Fibroblast of the aortic adventitia (primary cell): ENCODE measurements at places on chromosomes 3 and 15. TPM values are rescaled to one million over a fixed set of nuclear protein-coding genes. Genes with fewer than 3 reads are reported as not detected.
A peak's percentile ranks its signal among the peaks of the same experiment; 100 is the strongest.

DNA sequence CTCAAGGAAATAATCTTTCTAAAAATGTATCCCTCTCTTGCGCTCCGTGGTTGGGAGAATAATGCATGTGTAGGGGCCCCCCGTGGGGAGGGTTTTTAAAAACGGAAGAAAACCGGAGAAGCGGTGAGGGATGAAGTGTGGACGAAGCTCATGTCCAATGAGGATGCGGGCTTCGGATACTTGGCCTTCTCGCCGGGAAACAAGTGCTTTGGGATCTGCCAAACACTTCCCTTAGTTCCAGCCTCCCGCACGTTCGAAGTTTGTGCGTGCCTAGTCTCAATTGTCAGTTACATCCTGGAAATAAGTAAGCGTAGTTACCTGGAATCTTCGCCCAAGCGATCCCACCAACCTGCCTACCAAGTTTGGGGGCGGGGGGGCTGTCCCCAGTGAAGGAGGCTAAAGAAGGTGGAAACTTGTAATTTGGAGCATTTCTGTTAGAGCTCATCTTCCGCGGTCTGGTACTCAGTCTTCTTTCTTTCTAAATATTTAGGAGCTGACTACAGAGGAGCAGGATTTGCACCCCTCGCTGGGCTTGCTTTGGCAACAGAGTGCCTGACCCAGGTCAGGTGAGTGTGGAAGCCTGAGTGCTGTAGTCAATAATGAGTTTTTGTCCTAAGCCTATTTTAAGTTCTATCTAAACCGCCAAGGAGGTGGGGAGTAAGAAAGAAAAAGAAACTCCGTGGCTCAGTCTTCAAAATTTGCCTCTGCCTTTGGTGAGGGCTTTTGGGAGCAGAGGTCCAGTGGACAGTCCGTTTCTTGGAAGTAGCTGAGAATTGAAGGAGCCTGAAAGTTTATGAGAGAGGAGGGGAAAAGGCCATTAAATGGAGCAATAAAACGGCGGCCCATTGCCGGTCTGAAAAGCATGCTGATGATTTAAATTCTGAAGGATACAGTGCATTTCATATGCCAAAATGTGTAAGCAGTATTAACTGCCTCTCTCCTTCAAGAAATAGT is 1.1 kb downstream of the ITPR1 start:
- DNase-seq = peak; percentile 23

ATRIP gene
- 4.0 and 14.5 TPM in 2 replicates for total RNA-seq

IQCF5 gene
- total RNA-seq = not detected in 2 replicates

DNA sequence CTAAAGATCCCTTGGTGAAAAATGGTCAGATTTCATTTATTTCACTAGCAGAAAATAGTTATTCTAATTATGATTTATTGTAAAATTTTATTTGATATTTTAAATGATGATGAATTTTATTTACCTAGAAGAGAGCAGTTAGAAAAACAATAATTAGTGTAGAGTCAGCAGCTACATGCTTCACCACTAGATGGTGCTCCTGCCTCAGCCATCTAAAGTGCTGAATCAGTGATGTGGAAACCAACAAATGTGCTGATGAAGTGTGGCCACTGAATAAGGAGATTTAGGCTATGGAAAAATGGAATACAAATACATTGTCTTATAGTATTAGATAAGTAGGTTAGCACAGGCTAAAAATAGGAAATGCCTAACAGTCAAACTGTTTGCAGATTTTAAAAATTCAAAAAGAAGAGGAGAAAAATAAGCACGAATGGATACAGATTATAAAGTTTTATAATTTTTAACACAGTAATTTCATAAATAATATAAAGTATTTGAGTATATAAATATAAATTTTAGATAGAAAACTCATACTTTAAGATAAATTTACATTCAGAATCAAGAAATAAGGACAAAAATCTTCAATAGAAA is 109.8 kb downstream of the PPP2R3A start:
- DNase-seq = peak; percentile 90

DNA sequence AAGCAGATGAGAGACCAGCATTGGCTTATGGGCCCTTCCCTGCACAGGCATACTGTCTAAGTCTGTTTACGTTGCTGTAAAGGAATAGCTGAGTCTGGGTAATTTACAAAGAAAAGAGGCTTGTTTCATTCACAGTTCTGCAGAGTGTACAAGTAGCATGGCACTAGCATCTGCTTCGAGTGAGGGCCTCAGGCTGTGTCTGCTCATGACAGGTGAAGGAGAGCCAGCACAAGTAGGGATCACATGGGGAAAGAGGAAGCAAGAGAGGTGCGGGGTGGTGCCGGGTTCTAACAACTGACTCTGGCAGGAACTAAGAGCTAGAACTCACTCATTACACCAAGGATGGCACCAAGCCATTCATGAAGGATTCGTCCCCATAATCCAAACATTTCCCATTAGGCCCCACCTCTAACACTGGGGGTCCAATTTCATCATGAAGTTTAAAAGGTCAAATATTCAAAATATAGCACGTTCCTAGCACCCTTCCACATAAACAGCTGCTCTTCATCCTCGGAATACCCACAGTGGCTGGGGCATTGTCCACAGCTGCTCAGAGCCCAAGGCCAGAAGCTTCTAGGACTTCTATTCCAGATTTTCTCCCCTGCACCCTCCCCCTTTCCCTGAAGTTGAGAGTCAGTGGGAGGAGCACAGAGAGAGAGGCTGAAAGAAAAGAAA is 5.6 kb downstream of the RTP3 start:
- peak; percentile 25 for DNase-seq

DNA sequence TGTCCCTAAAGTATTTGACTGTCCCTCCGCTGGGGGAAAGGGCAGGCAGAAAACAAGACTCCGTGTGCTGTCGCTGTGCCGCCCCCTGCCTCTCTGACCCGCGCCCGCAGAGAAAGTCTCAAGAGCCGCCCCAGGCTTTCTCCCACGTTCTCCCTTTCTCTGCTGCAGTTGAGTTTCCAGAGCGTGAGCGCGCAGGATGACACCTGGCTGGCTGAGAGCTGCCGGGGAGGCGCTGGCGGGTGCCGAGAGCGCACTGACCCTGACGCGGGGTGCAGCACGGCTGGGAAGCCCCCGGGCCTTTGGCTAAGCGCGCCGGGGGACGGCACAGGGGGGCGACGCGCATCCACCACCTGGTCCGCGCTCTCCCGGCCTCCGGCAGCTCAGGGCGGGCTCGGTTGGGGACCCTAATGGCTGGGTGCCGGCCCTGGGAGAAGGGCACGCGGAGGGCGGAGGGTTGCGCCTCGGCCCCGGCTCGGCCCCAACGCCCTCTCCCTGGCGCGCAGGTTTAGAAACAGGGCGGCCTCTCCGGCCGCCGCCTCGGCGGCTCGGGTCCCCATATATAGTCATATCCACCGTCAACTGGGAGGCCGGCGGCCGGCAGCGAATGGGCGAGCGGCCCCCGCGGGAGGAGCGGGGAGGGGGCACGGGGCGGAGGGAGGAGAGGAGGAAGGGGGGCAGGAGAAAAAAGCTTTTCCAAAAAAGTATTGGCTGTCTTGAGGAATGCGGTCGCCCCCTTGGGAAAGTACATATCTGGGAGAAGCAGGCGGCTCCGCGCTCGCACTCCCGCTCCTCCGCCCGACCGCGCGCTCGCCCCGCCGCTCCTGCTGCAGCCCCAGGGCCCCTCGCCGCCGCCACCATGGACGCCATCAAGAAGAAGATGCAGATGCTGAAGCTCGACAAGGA is at the start of gene TPM1:
TPM1 (plus strand) TSS at position 774 of the 903 bp plus-strand sequence; CDS start at position 857, 83 bp downstream.
- peak; percentile 91 for DNase-seq

SI gene
- total RNA-seq = not detected in 2 replicates

- DNase-seq = no peak
Measured at GRCh38 chr3:97860364-97860763, 38.6 kb downstream of the CRYBG3 start.

GOLGA6L10 gene
- 0.45 and 0.49 TPM in 2 replicates for total RNA-seq

TTLL13 gene
- 0.09 TPM in 1 of 2 replicates, not detected in the other for total RNA-seq

DNA sequence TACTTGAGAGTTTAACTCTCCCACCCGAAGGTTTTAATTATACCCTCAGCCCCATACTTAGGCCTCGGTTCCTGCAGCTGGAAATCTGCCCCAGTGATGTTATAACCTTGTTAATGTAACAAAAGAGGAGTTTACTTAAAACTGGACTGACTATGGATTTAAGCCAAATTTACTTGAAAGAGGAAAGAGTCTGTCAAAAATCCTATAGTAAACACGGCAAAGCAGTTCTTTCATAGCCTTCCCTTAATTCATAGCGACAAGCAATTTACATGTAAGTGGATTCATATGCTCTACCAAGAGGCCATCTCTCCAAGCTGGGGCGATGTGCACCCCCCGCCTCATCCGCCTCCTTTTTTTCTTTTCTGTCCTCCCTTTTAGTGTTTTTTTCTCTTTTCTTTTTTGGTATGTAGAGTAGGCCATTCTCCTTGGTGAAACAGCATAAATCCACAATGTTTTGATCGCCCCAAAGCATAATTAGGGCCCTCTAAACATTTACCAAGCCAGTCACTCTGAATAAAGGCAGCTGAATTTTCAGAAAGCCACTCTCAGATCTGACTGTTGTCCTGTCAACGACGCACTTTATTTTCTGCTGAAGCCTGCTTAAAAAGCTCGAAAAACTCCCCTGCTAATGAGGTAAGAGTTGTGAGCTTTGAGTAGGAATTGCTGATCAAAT is 373.1 kb upstream of the WNT5A start:
- no peak for DNase-seq

GRCh38 chr15:98866511-98866910 is 141.1 kb downstream of the PGPEP1L start:
- DNase-seq = peak; percentile 79

MEF2A gene
- 95.1 and 118 TPM in 2 replicates for total RNA-seq

GRCh38 chr15:48283396-48284145 is 47.7 kb upstream of the DUT start:
- DNase-seq = peak; percentile 70

DNA sequence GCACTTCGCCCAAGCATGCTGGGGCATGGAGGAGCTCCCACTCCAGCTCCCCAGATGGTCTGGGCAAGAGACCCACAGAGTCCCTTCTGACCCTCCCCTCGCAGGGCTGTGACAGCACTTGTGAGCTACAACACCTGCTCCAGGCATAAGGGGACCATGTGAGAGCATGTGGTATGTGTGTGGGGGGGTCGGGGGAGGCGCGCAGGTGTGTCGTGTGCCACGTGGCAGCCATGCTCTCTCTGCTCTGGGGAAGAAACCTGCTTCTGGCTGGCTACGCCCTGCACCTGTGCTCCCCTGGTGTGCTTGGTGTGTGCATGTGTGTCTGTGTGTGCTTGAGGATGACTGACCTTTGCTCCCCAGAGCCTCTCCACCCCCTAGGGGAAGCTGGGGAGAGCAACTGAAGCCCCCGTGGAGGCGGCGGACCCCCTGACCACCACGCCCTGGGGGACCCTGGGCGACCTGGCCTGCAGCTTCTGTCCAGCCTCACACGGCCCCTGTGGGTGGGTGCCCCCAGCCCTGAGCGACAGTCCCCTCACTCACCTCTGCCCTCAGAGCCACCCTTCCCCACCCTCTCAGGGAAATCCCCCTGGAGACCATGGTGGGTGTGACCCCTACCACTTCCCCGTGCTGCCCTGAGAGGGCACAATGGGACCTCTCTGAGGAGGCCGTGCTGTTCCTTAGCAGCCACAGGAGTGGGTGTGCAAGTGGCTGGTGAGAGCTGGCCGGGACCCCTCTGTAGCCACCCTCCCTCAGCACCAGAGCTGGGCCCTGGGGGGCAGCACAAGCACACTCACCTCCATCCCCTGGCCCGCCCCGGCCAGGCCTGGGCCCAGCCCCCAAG is 16.6 kb upstream of the SEC13 start:
- DNase-seq = no peak

DNA sequence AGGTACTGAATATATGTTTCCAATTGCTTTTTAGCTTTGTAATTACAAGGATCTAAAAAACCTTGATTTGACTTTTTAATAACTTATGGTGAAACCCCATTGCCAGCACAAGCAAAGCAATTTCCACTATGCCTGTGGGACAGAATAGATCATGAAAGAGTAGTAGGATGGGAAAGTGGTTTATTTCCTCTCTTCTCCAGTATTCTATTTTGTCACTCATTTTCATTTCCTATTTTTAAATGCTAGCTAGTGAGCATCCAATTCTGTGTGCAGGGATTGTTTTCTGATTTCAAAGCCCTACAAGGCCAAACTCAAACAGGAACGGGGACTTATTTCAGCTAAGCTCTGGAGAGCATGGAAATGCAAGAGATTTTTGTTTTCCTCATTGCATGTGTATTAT is 132.0 kb upstream of the TGFBR2 start:
- no peak for DNase-seq

GOLGA8O gene
- total RNA-seq = 0.09 and 0.33 TPM in 2 replicates

ZDHHC19 gene
- not detected in 2 replicates for total RNA-seq

SYNPR gene
- total RNA-seq = not detected in 2 replicates

DNA sequence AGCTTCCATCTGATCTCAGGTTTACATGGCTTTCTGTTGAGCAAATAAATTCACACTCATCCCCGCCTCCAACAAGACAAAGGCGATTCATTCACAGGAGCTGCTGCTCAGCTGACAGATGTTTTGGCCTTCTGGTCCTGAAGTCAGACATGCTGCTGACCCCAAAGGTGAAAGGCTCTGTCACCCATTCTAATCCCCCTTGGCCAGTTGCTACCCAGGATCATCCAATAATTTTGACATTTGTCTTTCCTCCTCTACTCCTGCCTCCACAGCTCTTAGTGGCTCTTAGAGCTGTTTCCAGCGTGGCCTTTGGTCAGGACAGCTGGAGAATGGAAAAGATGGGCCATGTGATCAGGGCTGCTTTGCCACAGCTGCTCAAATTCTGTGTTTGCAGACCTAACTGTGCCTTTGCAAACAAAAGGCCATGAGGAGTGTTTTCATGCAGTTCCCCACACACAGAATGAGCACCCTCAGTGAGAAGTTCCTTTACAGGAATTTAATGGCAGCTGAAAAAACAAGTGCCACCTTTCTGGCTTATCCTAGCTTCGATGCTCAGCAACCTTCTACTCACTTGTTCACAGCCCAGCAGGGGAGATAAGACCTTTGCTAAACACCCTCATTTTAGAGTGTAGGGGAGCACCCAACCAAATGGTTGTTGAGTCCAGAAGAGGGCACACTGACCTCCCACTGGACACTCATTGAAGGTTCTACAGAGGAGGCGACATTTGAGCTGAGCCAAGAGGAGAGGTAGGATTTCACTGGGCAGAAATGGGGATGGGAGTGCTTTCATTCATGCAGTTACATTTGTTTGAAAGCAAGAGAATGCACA is 39.0 kb downstream of the CYP19A1 start:
- DNase-seq = no peak

PRSS50 gene
- total RNA-seq = not detected in 2 replicates

DNA sequence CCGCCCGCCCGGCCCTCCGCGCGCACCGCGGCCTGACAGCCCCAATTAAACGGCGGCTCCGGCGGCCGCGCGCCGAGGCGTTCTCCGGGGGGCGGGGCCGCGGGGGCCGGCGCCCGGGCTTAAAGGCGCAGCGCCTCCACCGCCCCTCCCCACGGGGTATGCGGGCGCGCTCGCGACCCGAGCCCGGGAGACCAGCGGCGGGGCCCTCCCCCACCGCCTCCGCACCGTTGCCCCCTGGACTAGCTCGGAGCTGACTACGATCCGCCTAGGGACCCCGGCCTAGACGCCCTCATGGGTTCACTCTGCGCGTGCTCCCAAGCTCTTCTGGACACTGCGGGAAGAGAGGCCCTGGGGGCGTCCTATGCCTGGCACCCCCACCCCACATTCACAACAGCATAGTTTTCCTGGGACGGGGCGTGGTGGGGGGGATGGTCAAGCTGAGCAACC is at the start of gene DUSP7:
DUSP7 (minus strand) TSS at position 51 of the 447 bp plus-strand sequence. CDS start 205 bp downstream, outside the sequence.
- DNase-seq = peak; percentile 41

SYNM gene
- total RNA-seq = 3.4 and 6.2 TPM in 2 replicates
